ENCODE measurements at places on chromosomes 3 and 15.

- DNase-seq, result no peak
These were observed 35.3 kb downstream of the MUC20 start for GRCh38 chr3:195755791-195756676.

- DNase-seq, result no peak
These were observed 5.7 kb downstream of the PLEKHO2 start for GRCh38 chr15:64847448-64847847.

- DNase-seq, result peak; percentile 31
These were observed 23.8 kb downstream of the RLBP1 start for GRCh38 chr15:89197503-89197971.

GRCh38 chr15:76963596-76963995 is 31.3 kb upstream of the PSTPIP1 start:
- no peak for DNase-seq

GRCh38 chr3:46844881-46845312 is 18.3 kb downstream of the MYL3 start:
- no peak for DNase-seq

DNA sequence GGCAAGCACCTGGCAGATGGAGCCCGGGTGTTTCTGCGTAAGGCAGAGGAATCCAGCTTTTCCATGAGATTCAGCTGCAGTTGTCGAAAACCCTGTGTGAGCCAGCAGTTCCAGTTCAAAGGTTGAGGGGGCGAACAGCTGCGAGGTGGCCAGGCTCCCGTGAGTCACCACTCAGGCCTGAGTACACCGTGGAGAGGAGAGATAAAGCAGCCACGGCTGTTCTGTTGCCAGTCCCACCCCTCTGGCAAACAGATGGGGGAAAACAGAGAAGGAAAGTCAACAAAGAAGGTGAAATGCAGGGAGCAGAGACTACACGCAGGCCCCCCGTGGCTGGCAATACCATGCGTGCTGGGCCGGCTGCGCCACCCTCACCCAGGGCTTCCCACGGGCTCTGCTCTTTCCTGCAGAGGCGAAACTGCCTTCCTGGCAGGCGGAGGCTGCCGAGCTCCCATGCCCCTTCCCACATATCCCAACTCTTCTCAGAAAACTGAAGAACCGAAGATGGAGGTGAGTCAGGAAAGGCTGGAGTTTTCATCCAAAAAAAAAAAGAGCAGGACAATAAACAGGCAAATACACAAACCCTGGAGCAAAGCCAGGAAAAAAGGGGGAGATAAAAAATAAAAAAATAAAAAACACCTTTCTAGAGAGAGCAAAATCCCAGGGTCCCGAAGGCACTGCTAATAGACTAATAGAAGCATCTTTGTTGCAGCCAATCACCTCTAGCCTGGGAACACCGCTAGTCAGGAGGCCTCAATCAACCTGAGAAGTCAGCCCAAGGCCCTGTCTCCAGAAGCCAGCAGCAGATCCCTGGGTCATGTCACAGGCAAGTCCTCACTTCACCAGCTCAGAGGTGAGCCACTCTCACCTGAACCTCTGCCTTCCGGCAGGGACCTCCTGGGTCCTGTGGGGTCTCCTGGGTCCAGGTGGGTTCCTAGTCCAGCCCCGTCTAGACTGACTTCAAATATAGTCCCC is 37.7 kb downstream of the FAM174B start:
- no peak for DNase-seq

GRCh38 chr3:184082465-184082864 is 14.4 kb upstream of the HTR3E start:
- DNase-seq, result no peak

DNA sequence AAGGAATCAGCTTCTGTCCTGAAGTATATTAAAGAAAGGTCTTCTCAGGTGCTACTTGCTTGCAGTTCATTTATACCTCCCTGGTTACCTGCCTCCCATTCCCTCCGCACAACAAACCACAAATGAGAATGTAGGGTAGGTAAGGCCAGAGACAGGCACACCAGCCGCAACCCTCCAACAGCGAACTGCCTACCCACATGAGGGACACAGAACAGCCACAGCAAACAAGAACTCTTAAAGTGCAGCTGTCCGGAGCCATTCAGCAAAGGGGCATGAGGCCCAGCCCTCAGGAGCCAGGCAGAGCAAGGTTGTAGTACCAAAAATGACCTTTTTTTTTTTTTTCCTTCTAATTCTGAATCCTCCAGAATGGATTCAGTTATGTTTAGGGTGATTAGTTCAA is 52.4 kb downstream of the SPSB4 start:
- DNase-seq, result no peak
